Stimulated activated CD4-positive, alpha-beta T cell treated with anti-CD3 and anti-CD28 coated beads, Interleukin-12 subunit alpha, Interleukin-12 subunit beta, amount 100 ng/mL, for 24 hours (primary cell): ENCODE measurements at places on chromosomes 2 and 18.
A peak's percentile ranks its signal among the peaks of the same experiment; 100 is the strongest.

GRCh38 chr2:26917135-26917836 lies 53.2 kb upstream of the MAPRE3 start:
- no peak for DNase-seq

DNA sequence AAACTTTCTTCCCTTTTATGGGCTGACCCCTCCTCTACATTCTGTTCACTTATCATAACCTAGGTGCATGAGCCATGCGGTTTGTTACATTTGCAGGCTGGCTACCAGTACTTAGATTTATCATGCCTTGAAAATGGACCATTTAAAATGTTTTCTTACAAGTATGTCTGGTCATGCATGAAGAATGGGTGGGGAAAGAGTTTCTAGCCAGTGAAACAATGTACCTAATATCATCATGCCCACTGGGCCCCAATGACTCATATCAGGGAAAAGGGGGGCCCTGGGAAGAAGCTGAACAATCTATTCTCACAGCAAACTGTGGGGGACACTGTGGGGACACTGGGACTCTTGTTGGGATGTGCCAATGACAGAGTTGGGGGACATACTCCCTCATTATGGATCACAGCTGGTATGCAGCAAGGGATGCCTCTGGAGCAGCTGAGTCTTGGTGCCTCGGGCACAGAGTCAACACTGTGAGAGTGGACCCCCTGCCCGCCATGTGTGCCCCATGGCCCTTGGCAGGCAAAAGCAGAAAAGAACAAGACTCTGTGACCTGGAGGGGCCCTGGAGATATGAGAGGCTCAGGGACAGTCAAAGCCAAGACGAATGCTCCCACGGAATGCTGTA lies 156.3 kb downstream of the ZNF516 start:
- no peak for DNase-seq

GRCh38 chr2:152497481-152498052 lies 162.6 kb downstream of the FMNL2 start:
- DNase-seq: no peak

- DNase-seq: no peak
Measured at GRCh38 chr2:214076527-214076926, 334.3 kb upstream of the VWC2L start.

GRCh38 chr2:95346738-95347671 lies 49.9 kb downstream of the KCNIP3 start:
- DNase-seq: no peak

- DNase-seq: no peak
Measured at GRCh38 chr18:37778417-37779165, 213.0 kb upstream of the CELF4 start.

DNA sequence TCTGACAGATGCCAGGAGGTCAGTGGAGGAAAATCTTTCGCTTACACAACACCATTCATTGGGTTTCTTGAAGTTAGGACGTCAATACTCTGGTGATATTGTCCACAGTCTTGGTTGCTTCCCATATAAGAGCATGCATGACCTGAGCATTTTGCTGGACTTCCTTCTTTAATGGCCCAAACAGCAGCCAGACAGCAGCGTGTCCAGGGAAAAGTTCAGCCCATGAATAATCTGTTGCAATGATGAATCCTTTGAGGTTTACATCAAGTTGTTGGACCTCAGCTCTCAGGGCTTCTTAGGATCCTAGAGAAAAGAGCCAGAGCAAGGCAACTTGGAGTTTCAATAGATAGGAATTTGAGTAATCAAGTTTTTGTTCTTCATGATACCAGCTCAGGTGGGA lies 155.6 kb upstream of the MGAT5 start:
- no peak for DNase-seq

DNA sequence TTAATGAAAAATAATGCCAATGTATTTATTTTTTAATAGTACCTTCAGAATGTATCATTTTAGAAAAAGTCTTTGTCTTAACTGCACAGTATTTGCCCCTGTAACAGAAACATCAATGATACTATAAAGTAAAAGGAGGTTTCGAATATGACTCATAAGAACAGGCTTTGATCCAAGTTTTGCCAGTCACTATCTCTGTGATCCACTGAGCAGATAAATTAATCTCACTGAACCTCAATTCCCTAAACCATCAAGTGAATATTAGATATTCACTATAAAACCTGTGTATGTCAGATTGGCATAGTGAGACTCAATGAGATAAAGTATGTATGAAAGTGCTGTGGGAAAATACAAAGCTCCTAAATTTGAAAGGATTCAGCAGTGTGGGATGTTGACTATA lies 292.1 kb downstream of the EXOC6B start:
- no peak for DNase-seq

DNA sequence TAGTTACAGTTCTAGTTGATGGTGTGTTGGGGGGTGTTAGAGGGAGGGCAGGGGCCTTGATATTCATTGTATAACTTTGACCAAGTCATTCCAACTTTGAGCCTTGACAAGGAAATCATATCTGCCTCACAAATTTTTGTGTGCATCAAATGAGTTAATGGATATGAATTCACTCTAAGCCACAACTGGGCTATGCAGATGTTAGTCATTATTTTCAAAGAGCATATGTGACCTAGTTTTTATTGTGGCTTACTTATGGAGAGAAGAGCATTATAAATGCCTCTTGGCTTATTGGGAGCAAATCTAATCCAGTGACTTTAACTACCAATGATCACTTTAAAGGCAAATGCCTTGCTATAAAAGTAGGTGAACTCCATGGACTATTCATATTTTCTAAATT lies 250.2 kb downstream of the LPIN1 start:
- DNase-seq: no peak

GRCh38 chr2:145186303-145186702 lies 666.4 kb upstream of the ZEB2 start:
- no peak for DNase-seq

- DNase-seq: no peak
Measured at GRCh38 chr2:63023444-63023843, 27.2 kb upstream of the OTX1 start.

DNA sequence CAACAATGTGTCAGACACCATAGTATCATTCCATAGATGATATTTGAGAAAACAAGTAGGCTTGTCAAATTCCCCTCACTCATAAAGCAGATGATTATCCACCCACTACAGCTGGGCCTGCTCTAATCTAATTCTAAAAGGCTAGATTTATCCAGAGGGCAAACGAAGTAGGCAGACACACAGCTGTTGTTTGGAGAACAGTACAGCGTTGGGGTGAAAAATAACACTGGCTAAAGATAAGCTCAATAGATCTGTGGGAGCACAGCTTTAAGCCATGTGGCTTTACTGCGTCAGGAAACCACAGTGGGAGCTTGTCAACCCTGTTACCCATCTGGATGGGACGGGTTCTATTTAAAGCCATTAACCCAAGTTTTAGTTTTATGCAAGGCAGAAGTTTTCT lies 48.9 kb upstream of the COBLL1 start:
- DNase-seq: no peak

GRCh38 chr2:66273933-66274490 lies 160.9 kb upstream of the MEIS1 start:
- DNase-seq: no peak

GRCh38 chr2:172905937-172906811 lies 169.5 kb upstream of the MAP3K20 start:
- no peak for DNase-seq

- peak; percentile 25 for DNase-seq
Measured at GRCh38 chr2:205563646-205564045, 118.7 kb upstream of the NRP2 start.

DNA sequence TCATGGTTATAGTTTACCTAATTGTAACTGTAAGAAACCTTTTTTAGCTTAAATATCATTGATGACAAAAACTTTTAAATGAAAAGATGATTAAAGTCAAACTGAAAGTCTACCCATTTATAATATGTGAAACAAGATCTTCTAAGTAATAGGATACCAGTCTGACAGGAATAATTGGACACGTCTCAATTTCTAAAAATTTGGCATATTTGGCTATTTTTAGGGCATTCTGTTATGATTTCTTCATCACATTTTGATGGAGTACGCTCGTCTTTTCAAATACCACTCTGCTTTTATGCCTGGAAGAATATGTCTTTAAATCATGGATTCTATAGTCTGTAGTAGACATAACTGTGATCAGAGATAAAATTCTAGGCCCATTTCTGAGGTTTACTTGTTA lies 1.3 kb downstream of the R3HDM1 start:
- DNase-seq: no peak

- DNase-seq: no peak
Measured at GRCh38 chr2:48419884-48420511, 110.0 kb upstream of the STON1 start.

DNA sequence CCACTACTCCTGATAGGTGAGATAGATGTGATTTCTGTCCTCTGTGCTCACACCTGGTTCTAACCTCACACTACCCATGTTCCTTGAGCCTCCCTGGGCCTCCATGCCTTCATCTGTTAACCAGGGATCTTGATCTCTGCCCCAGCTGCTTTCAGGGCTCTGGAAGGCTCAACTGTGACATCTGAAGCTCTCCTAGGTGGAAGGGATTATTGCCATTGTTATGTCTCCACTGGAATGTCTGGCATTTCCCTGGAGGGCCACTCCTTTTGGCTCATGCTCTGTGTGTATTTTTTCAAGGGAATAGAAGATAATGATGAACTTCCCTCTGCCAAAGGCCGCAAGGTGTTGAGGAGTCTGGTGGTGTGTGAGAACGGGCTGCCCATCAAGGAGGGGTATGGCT lies 41.2 kb downstream of the PCARE start:
- no peak for DNase-seq

- DNase-seq: no peak
Measured at GRCh38 chr18:73777356-73778031, 370.1 kb downstream of the FBXO15 start.

GRCh38 chr2:190723397-190724090 lies 74.7 kb downstream of the NAB1 start:
- no peak for DNase-seq

DNA sequence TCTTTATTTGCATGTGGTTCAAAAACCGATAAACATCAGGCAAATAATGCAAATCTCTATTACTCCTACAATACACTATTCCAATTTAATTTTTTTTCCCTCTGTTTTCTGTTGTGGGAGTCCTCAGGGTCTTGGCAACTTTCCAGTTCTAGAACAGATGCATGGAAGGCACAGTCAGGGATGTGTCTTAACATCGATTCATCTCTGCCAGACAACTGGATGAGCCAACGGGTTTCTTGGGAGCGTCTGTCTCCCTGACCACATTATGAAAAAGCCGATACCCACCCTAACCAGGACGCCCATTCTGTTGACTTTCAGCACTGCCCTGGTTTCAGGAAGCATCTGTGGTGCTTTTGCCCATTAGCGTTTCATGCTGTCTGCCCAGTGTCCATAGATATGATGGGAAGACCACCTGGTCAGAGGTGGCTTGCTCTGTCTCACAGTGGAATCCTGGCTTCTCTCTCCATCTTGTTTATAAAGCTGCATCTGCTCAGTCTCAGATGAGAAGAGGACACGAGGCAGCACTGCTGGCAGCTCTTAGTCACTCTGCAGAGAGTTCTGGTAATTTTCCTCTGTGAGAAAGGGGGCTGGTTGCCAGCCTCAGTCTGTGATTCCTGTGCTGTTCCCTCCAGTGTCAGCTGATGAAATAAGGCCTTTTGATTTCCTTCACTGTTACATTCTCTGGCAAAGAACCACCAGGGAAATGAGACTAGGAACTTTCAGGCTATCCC lies 57.9 kb upstream of the KCNE4 start:
- DNase-seq: no peak

- no peak for DNase-seq
Measured at GRCh38 chr18:24230766-24231165, 91.9 kb downstream of the CABYR start.

DNA sequence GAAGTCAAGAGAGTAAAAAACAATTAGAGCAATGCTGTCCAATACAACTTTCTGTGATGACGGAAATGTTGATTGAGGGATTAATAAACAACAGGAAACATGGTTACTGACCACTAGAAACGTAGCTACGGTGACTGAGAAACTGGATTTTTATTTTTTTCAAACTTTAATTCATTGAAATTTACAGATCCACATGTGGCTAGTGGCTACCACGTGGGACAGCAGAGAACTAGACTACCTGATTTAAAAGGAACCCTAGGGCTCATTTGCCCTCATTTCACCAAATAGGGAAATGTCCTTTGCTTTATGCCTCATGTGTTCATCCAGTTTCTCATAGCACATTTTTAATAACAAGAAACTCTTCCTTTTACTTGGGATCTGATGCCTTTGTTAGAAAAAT lies 413.0 kb downstream of the TGIF1 start:
- no peak for DNase-seq

- DNase-seq: no peak
Measured at GRCh38 chr2:172865422-172865821, 129.8 kb downstream of the RAPGEF4 start.

GRCh38 chr2:17643031-17643615 lies 102.6 kb downstream of the VSNL1 start:
- DNase-seq: no peak

- DNase-seq: no peak
Measured at GRCh38 chr18:3798032-3798431, 348.1 kb downstream of the TGIF1 start.

GRCh38 chr2:168191955-168192785 lies 55.2 kb downstream of the STK39 start:
- no peak for DNase-seq

DNA sequence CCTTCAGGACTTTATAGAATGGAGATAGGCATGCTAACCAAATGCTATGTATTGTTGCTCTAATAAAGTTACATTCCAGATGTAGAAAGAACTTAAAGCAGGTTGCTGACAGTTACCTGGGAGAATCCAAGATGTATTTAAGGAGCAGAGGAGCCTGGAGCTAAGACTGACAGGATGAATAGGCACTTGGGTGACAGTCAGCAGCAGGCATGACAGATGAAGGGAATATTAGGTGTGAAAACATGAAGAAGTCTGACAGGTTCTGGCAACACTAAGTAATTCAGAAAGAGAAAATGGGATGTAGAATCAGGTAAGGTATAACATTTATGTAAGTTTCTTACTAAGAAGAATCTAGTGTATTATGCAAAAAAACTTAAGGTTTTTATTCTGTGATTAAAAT lies 232.0 kb downstream of the DSC3 start:
- DNase-seq: no peak

DNA sequence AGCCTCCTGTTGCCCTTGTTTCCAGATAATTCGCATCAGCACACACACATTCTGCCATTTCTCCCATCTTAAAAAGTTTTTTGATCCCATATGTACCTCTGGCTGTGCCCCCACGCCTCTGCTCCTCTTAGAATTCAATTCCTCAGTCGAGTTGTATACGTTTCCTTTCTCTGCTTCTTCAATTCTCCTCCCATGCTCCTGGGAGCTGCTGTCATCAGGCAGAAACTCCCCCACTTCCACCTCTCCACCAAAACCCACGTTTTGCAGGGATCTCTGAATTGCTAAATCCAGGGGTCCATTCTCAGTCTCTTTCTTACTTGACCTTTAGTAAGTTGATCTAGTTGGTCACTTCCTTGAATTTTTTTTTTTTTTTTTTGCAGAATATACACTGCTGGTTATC lies 98.8 kb downstream of the VWA3B start:
- no peak for DNase-seq

- no peak for DNase-seq
Measured at GRCh38 chr2:233349005-233349998, 5.0 kb upstream of the DGKD start.

DNA sequence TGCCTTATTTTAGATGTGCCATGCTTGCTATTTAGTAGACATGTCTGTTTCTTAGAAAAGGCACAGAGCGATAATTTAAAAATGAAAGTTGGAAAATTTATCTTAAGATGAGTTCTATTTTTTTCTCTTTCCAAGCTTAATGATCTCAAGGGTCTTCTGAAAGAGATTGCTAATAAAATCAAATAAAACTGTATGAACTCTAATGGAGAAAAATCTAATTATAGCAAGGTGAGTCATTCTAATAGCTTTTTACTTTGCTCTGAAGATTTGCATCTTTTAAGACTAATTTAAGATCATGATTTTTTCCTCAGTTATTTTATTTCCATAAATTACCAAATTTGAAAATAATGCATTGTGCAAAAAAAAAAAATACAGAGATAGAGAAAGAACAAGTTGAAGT lies 36.1 kb upstream of the SPP2 start:
- no peak for DNase-seq
